ENCODE measurements at places on chromosomes 2 and 18.

GRCh38 chr18:37225279-37225678, 340.3 kb downstream of the CELF4 start:
- no peak for DNase-seq

- no peak for DNase-seq
Measured at GRCh38 chr2:74051504-74051903, 66.8 kb downstream of the TET3 start.

DNA sequence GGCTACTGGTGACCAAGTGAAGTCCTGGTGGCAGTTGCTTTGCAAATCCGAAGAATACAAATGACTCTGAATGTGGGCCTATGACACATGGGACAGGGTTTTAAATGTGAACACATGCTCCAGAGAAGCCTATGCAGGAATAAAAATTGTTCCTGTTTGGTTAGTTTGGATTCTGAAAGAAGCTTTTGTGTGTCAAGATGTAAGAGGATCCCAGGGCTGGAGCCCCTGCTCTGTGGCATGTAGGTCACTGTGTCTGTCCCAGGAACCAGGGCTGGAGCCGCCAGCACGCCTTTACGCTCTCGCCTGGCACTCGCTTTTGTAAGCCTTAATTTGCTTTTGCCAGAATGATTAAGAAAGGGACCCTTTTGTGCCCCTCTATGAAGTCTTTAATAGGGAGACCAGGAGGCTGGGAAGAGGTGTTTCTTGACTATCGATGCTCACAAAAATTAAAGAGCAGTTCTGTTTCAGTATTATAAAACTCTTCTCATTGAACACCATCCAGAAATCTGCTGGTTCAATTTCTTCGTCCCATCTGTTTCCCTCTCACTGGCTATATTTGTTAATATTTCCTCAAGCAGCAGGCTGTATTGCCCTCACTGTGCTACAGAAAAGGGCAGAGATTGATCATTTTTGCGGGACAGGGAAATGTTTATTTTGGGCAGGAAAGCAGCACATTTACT, 532.7 kb upstream of the POU3F3 start:
- DNase-seq = no peak

- no peak for DNase-seq
Measured at GRCh38 chr2:39135690-39136259, 14.9 kb upstream of the SOS1 start.

DNA sequence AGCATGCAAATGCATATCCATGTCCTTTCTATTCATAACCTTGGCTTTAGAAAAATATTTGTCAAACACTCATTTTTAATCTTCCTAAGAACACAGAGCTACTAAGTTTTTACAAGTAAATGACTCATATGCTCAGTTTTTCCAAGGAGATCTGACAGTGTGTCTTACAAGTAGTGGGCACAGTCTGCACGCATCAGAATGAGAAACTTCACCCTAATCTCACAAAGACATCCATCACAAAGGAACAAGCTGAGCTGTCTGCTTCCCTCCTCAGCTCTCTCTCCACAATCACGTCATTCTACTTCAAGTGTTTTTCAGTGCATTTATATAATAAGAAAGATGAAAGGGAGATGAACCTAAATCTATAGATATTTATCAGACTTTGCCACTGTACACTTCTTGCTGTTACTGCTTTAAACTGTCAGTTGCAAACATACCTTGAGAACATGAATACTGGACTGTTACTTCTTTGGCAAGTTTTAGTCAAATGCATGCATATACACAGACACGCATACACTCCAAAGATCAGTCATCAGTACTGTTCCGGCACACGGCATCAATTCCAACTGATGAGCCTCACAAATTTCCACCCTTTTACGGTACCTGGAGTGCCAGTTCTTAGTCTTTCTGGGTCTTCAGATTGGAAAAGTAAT, 75.7 kb downstream of the RBMS1 start:
- DNase-seq = no peak

GRCh38 chr2:173436088-173436487, 81.4 kb downstream of the CDCA7 start:
- no peak for DNase-seq

GRCh38 chr2:119208791-119209203, 14.8 kb upstream of the STEAP3 start:
- DNase-seq = no peak

- DNase-seq = no peak
Measured at GRCh38 chr2:144459937-144460336, 60.0 kb downstream of the ZEB2 start.

GRCh38 chr2:190812506-190813294, 67.9 kb upstream of the GLS start:
- no peak for DNase-seq

- no peak for DNase-seq
Measured at GRCh38 chr18:36717422-36718110, 111.2 kb downstream of the TPGS2 start.

GRCh38 chr2:100235581-100235980, 86.7 kb downstream of the LONRF2 start:
- no peak for DNase-seq

GRCh38 chr2:218755567-218756404, 26.2 kb upstream of the CYP27A1 start:
- DNase-seq = no peak

DNA sequence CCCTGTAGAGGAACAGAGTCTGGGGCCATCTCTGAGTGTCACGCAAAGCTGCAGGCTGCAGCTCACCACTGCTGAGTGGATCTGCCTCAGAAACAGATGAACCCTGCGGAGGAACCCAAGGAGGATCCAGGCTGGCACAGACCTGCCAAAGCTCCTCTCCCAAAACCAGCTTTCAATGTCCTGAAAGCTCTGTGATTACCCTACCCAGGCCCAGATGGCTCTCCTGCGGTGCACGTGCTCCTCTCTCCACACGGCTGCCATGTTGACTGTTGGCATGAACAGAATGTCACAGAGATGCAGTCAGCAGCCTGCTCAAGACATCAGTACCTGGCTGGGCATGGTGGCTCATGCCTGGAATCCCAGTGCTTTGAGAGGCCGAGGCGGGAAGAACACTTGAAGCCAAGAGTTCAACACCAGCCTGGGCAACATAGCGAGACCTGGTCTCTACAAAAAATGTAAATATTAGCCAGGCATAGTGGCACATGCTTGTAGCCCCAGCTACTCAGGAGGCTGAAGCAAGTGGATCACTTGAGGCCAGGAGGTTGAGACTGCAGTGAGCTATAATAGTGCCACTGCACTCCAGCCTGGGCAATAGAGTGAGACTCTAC, 216.8 kb downstream of the MGAT5 start:
- no peak for DNase-seq

- no peak for DNase-seq
Measured at GRCh38 chr2:41906338-41906725, 141.5 kb upstream of the PKDCC start.

DNA sequence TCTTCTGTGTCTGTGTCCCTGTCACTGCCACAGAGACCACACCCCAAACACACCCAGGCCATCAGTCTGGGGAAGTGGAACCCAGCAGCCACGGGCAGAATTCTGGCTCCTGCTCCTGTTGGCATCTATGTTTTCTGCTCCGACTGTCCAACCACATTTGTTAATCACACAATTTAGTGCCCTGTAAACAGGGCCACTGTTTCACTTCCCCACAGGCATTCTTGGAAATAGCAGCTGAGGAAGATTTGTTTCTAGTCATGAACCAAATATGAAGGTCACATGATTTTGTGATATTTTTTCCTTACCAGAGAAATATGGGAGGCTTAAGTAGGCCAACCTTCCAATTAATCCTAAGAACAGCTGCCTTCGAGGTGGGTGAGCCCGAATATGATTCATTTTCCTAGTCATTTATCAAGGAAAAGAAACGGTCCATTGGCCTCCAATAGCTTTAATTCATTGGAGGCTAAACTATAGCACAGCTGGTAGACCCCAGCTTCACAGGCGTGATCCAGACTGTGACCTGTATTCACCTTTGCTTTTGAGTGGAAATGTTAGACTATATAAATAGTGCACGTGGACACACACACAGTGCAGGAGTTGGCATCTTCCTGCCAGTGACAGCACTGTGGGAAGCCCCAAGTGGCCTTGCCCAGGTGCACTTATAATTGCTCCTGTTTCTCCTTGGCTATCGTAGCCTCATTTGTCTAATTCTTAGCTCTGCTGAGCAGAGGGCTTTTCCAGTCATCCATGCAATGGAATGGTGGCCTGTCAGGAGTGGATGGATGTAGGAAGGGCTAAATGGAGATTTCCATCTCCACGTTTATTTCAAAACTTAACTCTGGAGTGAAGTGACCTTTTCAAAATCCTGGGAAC, 267.9 kb downstream of the LPIN1 start:
- DNase-seq = no peak

DNA sequence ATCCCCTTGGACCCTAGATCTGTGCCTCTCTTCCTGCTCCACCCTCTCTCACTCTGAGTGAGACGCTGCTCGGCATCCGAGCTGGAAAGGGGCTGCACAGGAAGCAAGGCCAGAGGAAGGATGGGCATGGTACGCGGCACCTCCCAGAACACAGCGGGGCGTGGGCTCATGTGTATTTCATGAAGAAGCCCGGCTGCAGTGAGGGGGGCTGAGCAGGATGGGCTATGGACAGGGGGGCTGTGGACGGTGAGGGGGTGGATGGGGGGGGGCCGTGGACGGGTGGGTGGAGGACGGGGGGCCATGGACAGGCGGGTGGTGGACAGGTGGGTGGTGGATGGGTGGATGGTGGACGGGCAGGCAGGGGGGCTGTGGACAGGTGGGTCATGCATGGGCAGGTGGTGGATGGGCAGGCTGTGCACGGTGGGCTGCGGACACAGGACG, 28.5 kb downstream of the SLC66A2 start:
- no peak for DNase-seq

- no peak for DNase-seq
Measured at GRCh38 chr2:172395503-172395902, 31.9 kb upstream of the ITGA6 start.

GRCh38 chr2:155840661-155841060, 491.9 kb downstream of the NR4A2 start:
- no peak for DNase-seq

DNA sequence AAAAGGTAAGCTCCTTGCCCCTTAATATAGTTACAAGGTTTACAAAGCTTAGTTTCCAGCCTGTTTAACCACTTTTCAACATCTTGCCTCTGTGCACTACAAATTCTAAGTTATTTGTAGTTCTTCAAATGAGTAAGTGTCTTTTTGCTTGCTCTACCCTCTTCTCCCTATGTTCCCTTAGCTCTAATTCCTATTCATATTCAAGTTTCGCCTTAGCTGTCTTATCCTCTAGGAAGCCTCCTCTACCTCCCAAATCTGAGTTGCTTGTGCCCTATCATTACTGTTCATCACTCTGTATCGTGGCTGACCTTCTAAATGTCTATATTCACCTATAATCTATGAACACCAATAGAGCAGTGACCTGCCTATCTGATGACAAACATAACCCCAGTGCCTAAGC, 25.3 kb downstream of the NRXN1 start:
- no peak for DNase-seq

DNA sequence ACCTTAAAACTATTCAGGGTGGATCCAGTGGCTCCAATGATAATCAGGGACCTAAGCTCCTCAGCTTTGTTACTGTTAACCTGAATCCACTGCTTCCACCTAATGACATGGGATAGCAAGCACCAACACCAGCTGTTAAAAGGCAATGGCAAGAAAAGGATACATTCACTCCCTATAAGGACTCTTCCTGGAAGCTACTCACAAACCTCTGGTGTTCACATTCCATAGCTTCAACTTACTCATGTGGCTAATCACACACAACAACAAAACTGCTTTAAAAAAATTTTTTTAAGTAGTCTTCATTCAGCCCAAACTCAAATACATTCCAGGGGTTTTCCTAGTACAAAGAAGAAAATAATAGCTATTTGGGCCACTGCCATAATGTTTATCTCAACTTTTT, 24.5 kb downstream of the ROCK2 start:
- DNase-seq = no peak

DNA sequence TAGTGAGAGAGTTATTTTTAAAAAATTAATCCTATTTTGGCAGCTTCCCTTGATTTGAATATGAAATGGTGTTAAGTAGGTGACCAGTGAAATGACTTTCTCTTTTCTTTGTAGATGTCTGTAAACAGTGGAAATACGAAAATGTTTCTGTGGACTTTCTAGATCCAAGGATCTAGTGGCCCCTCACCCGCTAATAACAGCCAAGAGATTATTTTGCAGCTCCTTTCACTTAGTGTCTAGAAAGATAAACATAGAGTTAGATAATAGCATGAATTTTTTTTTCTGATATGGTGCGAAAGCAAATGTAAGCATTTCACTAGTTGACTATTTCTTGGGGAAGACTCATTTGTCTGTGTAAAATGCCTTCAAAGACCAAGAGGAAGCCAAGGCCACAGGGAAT, 57.7 kb downstream of the ARHGAP15 start:
- no peak for DNase-seq

DNA sequence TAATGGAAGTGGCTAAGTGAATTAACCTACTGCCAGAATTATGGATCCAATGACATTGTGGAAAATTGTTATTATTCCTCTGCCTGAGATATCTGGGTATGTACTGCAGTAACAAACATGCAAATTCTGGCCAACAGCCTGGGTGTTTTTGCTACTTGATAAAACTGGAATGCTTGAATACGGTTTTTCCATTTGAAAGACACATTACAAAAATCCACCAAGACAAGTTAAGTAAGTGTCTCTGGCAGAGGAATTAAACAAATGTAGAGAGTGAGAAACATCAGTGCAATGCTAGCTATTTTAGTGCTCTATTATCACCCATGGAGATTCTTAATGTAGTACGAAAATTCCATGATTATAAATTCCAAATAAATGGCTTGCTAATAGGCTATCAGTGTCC, 312.4 kb upstream of the MEIS1 start:
- DNase-seq = no peak

DNA sequence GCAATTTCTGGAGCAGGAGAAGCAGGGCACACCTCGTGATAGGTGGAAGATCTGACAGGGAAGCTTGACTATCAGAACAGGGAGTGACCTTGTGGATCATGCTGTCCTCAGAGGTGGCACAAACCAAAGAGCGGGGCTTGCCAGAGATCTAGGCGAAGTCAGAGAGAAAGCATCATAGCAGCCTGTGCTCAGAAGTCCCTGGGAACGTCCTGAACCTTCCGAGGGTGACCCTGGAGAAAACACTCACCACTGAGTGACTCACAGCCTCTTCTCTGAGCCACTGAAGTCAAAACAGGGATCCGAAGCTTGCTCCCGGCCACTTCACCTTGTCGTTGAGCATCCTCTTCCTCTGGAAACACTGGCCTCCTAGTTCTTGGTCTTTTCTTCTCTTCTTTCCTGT, 56.7 kb downstream of the IL1R2 start:
- no peak for DNase-seq

Data from amygdala (tissue), 56 donors.